Tibial artery (tissue), 4 donors: ENCODE measurements at places on chromosomes 11 and 22.

GRCh38 chr11:62593434-62594044 is 2.2 kb upstream of the TUT1 start:
- DNase-seq, result peak; percentile 85

GRCh38 chr11:16791191-16791961 is 52.9 kb downstream of the C11orf58 start:
- peak; percentile 75 for DNase-seq

- no peak for DNase-seq
Measured at GRCh38 chr11:2130881-2131352, 8.3 kb downstream of the IGF2 start.

- DNase-seq, result no peak
Measured at GRCh38 chr11:124837491-124837856, 27.8 kb upstream of the ROBO3 start.

DNA sequence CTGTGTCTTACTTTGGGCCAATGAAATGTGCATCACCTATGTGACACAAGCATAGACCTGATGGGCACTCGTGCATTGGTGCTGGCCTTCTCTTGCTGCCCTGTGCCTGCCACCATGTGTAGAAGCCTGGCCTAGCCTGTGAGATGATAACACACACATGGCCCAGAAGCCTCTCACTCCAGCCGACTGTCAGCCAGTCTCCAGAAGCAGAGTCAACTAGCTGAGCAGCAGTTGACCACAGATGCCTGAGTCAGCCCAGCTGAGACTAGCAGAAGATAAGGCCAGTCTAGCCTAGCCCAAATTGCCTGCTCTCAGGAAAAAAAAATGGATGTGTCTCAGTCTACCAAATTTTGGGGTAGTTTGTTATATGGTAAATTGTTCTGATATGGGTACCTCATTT is 46.2 kb downstream of the CSNK2A3 start:
- no peak for DNase-seq

- DNase-seq, result peak; percentile 56
Measured at GRCh38 chr11:64990222-64990923, 6.4 kb downstream of the BATF2 start.

DNA sequence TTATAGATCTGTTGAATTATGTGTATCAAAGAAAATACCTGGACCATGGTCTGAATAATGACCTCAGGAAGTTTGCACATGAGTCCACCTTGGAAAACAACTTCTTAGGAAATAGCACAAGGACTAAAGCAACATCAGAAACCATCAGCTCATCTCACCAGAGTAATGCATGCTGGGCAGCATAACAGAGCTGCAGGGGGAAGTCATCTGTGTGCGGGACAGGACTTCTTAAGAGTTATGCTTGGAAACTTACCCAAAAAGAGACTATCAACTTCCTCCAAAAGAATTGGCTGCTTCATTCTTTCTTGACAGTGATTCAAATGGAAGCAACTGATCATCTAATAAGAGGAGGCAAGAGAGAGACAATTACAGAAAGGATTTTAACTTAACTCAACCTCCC is 2.5 kb downstream of the OR56B4 start:
- no peak for DNase-seq

DNA sequence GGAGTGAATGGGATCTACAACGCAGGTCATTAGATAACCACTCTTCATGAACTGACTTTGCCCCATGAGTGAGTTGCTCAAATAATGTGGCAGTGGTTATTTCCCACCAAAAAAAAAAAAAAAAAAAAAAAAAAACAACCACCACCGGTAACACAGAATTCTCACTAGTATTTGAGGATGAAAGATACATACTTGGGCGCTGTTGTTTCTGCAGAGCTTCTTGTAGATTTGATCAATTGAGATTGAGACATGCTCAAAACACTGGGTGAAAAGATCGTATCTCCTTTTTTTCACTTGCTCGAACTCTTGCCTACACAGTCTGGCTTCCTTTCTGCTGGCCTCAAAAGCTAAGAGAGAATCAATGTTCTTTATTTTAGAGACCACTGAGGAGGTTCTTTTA is 44.1 kb downstream of the FAM118A start:
- DNase-seq, result no peak

DNA sequence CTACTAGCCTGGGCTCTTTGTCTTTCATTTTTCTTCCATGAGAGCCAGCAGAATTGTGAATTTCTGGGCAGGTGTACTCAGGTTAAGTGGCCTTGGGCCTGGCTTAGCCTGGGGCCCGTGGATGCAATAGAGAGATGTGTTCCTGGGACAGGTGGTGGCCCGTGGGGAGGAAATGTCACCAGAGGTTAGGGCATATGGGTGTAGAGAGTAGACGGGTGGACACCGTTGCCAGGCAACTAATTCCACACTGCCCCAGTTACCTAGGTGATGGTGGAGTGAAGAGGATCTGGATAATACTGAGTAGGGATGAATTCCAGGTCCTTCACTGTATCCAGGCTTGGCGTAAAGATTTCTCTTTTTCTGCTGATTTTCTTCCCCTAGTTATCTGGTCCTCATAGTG is 175.0 kb downstream of the INSC start:
- DNase-seq, result no peak

GRCh38 chr11:27783701-27784355 is 83.6 kb upstream of the BDNF start:
- DNase-seq, result no peak

- DNase-seq, result no peak
Measured at GRCh38 chr22:39449708-39450107, 7.1 kb upstream of the MGAT3 start.

- DNase-seq, result peak; percentile 65
Measured at GRCh38 chr11:116691771-116692177, 81.0 kb downstream of the BUD13 start.

- DNase-seq, result no peak
Measured at GRCh38 chr11:92962446-92962845, 7.0 kb upstream of the MTNR1B start.
